ENCODE measurements at places on chromosomes 2 and 18.

DNA sequence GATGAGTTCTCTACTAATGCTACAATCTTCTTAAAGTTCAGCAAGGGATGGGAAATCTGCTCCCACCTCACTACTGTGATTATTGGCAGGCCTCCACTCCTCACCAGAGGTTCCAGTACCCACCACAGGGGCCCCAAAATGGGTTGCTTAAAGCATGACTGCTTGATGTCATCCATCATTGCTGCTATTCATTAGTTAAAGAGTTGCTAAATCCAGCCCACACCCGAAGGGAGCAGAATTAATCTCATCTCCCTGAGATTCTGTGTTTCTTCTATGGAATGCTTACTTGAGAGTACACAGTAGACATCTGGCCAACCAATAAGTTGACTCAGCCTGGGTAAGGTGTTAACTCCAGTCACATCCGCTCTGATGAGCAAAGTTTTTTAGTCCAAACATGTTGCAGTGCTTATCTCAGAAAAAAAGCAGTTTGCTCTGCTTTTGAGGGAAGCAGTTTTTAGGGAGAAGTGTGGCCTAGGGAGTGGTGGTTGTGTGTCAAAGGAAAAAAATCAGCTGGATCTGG lies 690.2 kb upstream of the POU3F3 start:
- no peak for DNase-seq

DNA sequence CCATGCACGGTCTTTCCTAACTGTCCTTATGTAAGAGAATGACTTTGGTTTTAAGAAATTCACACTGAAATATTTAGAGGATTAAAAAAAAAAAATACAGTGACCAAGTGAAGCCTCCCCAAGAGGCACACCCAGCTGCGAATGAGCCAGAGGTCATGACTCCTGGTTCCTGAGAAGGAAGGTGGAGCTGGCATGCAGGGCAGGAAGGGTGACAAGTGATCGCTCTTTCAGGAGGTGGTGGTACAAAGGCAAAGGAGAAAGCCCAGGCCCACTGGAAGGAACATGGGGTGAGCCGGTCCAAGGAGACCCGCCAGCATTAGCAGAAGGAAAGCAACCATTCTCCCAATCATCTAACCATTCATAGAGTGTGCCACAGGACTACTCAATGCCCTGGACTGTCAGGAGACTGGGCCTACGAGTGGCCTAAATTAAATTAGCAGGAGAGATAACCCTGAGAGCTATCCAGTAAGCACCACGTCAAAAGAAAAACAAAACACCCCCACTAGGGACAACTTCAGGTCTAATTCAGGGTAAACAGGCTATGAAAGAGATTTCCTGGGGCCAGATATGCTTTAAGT lies 7.8 kb downstream of the INO80C start:
- DNase-seq: no peak

- DNase-seq: no peak
Observed at GRCh38 chr18:31403409-31403808, 26.8 kb downstream of the DSG4 start.

DNA sequence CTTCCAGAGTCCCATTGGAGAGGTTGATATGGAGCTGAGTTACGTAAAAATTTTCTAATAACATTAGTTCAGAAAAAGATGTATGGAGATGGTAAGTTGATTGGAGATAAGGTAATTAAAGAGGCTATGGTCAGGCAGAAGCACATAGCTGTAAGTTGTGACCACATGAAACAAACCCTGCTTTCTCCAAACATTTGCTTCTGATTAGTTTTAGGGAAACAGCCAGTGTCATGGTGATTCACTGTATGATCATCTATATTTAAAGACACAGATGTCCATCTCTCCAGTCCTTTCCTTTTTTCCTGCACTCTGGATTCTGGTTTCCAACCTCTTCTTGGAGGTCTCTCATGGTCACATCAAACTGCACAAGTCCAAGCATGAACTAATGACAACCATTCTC lies 1550.8 kb upstream of the PIK3C3 start:
- DNase-seq: no peak

DNA sequence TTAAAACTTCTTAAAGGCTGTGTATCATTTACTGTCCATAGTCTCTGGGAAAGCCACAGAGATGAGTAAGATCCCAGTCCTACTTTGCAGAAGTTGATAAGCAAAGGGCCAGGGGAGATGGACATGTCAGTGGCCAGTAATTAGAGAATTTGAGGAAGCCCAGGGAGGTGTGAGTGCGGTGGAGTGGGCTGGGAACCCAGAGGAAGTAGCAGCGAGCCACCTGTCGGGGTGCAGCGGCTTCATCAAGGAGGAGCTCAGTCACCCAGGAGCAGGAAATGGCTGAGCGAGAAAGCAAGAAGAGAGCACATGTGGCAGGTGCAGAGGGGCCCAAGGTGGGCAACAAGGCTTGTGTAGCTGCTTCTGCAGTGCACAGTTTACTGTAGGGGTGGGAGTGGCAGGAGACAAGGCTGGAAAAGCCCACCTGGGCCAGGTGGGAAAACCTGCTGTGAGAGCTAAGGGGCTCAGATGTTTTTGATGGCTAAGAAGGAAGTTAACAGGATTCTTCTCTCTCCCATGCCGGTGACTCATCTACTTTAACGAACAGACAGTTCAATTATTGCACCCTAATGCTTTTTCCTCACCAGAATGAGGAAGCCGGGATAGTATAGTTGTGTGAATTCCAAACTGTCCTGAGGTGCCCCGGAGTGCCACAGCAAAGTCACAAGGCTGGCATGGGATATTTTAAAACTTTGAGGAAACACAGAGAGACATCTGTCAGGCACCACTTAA lies 34.8 kb upstream of the MGAT5 start:
- DNase-seq: peak; percentile 74

DNA sequence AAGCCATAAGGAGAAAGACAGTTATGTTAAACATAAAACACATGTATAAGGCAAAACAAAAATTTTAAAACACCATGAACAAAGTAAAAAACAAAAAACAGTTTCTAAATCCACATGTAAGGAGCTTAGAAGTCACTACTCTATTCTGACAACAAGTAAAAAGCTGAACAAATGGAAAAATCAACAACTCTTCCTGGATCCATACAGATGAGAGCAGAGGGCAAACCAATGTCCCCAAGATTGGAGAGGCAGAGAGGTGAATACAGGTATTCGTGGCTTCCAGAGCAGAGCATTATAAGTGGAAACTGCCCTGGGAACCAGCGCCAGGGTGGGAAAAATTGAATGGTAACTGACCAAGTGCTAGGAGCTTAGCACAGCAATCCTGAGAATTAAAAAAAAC lies 93.5 kb downstream of the SPIRE1 start:
- DNase-seq: no peak

DNA sequence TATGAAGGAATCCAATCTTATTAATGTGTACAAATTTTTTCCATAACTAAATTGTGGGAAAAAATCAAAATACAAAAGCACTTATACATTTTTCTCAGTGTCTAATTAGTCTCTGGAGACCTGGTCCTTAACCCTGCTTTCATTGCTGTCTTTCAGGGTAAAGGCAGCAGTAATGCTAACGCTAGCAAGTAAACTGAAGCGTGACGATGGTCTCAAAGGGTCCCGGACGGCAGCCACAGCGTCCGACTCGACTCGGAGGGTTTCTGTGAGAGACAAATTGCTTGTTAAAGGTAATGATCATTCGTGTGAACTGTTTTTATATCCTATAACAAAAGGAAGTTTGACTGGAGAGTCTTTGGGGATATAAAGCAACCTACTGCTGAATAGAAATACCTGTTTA lies 6.1 kb downstream of the UBE2F start:
- no peak for DNase-seq

DNA sequence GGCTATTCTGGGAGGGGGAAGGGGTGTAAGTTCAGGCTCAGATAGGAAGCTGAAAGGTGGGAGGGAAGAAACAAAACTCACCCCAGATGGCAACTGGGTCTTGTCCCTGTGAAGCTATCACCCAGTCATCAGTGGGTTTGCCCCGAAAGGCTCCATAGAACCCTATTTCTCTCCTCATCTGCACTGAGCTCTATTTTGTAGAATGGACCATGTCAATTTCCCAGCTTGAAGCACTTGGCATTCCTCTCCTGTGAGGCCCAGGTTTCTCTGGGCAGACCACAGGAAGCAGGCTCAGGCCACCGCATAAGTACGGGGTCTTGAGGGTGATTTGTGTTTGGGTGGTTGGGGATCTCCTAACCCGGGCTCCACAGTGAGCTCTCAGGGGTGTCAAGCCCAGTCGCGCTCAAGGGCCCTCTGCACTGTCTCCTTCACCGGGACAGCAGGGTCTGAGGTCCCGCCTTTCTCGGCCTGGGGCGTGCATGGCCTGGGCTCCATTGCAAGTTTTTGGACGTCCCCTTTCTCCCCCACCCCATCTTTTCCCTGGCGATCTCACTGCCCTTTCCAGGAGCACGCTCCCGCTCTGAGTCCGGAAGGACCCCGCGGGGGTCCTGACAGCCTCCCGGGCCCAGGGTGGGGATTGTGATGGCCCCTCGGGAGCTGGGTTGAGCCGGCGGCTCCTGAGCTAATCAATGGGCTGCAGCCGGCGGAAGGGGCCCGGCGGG lies 27.3 kb upstream of the NOTO start:
- DNase-seq: no peak

DNA sequence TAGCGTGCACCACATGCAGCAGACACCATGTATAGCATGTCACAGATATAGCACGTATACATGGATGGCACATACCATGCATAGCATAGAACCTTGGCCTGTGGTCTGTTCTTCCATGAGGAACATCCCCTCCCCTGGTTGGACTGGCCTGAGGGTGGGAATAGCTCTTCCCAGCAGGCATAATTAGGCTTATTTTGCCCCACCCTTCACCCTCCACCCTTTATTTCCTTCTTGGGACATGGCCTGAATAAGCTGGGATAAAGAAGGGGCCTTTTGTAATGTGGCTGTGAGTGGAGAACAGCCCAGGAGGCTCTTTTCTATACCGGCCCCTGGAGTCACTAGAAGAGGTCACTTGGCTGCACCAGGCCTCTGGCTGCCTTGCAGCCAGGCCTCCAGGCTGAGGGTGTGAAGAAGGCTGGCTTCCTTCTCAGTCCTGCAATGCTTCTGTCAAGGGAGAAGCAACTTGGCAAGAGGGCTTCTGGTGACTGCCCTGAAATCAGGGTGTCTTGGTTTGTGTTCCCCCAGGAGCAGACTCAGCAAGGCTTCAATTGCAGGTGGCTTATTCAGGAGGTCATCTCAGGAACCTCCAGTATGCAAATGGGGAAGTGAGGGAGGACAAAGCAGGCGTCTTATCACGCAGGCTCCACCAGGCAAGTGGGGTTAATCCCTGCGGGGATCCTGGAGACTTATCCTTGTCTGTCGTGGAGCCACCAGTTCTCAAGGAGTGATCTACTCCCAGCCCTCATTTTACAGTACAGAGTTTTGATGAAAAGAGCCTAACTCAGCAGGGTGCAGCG lies 68.2 kb downstream of the HS6ST1 start:
- no peak for DNase-seq

- no peak for DNase-seq
Observed at GRCh38 chr18:13984080-13984479, 68.7 kb upstream of the MC2R start.
